ENCODE measurements at places on chromosomes 3 and 15.

GRCh38 chr15:66253418-66254088 is at the start of gene MEGF11:
Gene MEGF11 (minus strand): TSS chr15:66253750. CDS start chr15:66128403, 125,347 bp downstream.
- no peak for DNase-seq

- no peak for DNase-seq
Observed at GRCh38 chr15:92638291-92638708, 17.3 kb downstream of the FAM174B start.

- no peak for DNase-seq
Observed at GRCh38 chr15:45276831-45277230, 24.8 kb downstream of the SLC28A2 start.

- DNase-seq, result no peak
Observed at GRCh38 chr3:152120601-152121269, 148.0 kb upstream of the MBNL1 start.

GRCh38 chr3:117754841-117755240 is 1045.3 kb downstream of the TUSC7 start:
- no peak for DNase-seq
